Epithelial cell of esophagus (primary cell): ENCODE measurements at places on chromosomes 4 and X.

DNA sequence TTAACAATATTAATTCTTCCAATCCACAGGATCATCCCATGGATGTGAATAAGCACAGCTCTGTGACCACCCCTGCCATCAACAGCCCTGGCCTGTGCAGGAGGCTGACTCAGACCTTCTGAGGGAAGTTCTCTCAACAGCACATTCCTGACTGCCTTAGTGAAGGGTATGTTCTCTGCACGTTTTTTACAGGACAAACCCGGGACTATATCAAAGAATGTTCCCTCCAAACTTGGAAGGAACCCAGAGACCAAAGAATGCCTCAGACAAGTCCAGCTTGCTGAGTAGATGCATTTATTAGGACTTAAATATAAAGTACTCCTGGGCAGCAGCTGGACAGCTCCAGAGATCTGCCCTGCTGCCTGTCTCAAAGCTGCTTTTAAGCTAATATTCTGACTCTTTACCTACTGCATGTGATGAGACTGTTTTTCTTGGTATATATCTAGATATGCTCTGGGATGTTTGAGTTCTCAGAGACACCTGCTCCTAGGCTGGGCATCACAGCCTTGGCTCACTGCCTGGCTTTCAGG lies 1127.8 kb upstream of the PRKX start:
- DNase-seq: peak; percentile 16

DNA sequence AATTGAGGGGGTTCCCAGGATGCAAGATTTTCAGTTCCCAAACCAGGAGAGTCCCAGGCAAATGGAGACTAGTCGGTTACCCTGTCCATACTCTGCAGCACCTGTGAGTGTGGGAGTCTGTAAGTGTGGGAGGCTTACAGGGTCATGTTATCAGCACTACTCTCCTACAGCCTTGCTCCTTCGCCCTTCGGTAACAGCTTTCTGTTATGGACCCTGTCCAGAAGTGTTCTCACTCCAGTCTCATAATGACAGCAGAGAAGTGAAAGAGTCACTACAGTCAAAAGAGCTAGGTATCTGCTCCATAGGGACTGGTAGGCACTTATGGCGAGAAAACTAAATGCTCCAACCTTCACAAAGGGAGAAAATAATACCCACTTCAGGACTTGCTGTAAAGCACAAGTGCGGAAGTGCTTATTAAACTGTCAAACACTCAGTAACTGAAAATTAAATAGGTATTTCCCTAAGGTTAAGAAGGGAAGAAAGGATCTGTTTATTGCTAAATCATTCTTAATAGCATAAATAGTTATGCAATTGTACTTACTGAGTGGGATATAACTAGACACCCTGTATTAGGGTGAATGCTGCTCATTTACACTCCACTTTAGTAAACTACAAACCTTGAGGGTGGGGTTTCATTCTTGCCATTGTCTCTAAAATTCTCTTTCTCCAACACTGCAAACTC lies 2.7 kb upstream of the ADH7 start:
- no peak for DNase-seq

GRCh38 chrX:77446908-77447652 lies at the start of gene FGF16:
FGF16 (plus strand) TSS chrX:77447389; CDS start chrX:77447675, 286 bp downstream.
- no peak for DNase-seq

DNA sequence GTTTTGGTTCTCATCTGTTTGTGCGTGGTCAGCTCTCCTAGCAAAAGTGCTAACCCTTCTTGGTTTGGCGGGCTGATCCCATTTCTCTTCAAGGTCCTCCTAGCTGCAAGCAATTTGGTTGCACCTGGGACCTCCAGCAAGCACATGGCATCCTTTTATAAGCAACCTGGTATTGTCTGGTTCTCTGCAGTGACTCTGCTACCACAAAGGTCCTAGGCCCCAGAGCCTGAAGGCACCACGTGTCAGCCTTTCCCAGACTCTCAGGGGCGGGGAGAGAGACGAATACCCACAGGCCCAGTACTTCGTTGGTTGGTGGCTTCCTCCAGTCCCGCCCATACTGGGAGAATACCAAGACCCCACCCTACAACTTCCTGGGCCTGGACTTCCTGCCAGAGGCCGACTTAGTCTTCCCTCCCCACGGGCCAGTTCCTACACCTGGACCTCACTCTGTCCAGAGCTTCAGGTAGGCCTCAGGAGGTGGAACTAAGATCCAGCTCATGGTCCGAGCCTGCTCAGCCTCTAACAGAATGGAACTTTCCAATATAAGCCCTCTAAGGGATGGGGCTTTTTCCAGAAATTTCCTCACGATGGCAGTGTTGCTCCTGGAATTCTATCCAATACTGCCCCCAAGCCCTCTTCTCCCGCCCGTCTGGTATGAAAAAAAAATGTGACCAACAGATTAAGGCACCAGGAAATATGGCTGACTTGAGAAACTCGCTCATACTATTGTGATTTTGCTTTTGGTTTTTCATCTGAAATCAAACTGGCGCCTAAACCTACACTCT lies 192.5 kb upstream of the STK26 start:
- DNase-seq: peak; percentile 79

DNA sequence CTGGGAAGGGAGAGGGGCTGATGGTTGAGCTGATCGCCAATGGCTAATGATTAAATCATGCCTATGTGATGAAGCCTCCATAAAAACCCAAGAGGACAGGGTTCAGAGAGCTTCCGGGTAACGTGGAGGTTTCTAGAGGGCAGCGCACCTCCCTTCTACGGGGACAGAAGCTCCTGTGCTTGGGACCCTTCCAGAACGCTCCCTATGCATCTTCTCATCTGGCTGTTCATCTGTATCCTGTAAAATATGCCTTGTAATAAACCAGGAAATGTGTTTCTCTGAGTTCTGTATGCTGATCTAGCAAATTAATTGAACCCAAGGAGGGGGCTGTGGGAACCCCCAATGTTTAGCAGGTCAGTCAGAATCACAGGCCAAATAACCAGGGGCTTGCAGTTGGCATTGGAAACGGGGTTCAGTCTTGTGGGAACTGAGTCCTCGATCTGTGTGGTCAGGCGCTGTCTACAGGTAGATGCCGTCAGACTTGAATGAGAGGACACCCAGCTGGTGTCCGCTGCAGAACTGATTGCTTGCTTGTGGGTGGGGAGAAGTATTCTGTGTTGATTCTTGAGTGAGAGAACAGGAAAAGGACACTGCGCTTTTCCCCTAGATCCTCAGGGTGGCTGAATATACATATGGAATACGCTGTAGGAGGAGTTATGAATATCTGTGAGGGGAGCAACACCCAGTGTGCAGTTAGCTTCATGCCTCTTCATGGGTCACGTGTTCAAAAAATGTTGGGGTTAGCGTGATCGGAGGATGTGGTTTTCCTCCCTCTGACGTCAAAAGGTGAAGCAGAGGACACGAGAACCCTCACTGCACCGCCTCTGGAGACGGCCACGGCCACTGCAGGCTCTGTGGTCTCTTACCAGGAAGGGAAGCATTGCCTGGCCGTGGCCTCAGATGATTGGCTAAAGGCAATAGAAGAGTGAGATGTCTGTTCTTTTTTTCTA lies 29.2 kb downstream of the HTT-AS start:
- no peak for DNase-seq

- no peak for DNase-seq
Measured at GRCh38 chr4:165381821-165382373, 3.1 kb downstream of the CPE start.

- no peak for DNase-seq
Measured at GRCh38 chrX:153611298-153612095, 12.6 kb upstream of the CCNQ start.

GRCh38 chr4:111020961-111021360 lies 398.1 kb upstream of the PITX2 start:
- DNase-seq: no peak

DNA sequence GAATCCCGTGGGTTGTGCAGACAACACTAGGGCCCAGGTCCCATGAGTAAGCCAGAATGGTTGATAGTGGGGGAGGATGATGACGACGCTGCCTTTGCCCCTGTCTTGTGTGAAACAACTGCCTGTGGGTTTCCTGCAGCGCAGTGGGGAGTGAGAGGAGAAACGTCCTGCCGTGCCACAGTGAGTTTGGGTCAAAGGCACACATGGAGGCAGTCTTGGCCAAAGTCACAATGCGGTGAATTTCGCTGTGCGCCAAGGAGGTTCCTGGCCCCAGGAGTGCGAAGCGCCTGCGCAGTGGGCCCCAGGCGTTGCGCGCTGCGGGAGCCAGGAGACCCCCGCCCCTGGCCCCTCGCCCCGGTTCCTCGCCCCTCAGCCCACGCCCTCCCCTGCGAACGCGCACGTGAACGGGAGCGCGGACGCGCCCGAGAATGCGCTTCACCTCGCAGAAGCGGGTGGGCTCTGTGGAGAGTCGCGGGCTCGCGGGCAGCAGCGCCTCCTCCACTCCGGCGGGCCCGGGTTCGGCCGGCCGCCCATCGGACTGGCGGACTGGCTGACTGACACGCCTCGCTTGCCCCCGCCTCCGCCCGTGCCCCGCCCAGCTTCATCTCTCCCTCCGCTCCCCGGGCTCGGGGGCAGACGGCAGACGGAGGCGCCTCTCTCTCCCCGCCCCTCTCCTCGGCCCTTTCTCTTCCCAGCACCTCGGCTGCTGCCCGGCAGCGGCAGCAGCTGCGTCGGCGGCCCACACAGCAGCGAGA lies at the start of gene NUDT10:
NUDT10 (plus strand) TSS at position 635 of the 755 bp plus-strand sequence. CDS start 144 bp downstream, outside the sequence.
- DNase-seq: peak; percentile 28

DNA sequence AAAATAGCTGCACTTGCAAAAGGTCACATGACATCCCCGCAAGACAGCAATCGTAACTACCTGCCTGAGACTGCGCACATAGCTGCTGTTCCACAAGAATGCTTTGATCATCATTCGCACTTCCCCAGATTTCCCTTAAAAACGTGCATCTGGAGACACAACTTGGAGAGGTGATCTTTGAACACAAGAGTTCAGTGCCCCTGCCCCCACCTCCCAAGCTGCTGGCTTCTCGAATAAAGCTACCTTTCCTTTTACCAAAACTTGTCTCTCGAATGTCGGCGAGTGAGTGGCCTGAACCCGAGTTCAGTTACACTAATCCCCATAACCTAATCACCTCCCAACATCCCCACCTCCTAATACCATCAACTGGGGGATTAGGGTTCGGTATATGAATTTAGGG lies 14.4 kb upstream of the MRFAP1 start:
- no peak for DNase-seq

GRCh38 chr4:175374459-175374858 lies 437.6 kb downstream of the GPM6A start:
- DNase-seq: no peak

GRCh38 chr4:127188847-127189246 lies 443.9 kb upstream of the INTU start:
- DNase-seq: peak; percentile 26

GRCh38 chr4:34732176-34732950 lies 1512.0 kb downstream of the ARAP2 start:
- no peak for DNase-seq

DNA sequence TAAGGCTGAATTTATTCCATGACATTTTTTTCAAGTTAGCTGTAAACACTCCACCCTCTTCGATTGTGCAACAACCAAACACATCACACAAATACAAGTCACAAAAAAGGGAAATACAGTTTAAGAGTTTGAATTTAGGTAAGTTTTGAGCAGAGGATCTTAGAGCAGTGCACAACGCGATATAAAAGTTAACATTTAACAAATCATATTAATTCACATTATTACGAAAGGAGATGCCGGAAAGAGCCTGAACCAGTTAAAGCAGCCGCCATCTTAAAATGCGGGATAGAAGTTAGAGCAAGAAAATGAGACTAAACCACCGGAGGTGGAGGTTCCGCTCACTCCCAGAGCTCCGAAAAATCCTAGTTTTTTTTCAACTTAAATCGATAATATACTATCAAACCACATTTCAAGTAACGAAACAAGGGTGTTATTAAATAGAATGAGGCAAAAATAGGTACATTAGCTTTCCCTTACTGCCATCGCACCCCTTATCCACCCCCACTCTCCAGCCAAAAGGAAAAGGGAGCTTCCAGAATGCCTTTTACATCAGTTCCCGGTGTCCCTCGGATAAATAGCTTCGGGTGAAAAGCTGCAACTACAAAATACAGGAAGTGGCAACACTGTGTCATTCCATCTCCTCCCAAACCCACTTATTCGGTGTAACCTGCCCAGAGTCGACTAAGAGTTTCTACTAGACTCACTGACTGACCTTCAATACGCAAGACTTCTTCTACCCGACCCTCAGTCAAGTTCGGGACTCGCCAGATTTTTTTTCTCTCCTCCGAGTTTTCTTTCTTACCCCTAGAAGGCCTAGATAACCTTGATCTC lies 1.9 kb downstream of the UBE2D3 start:
- DNase-seq: peak; percentile 74

DNA sequence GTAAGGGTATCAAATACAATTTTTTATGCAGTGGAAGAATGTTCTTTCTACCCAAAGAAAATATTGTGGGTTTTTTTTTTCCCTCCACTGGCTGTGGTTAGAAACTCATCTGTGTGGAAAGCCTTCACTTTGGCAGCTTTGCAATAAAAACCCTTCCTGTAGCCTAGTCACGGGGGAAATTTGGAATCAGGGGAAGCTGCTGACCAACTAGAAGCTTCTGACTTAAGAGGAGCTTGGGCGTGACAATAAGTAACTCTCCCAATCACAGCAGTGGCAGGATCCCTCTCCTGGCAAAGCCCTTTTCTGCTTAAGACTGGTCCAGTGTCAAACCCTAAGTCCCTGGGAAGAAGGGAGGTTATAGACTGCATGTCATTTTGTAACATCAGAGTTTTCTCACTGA lies 87.9 kb downstream of the LRRC66 start:
- no peak for DNase-seq

- no peak for DNase-seq
Measured at GRCh38 chrX:101383679-101384205, 2.2 kb downstream of the BTK start.

- peak; percentile 40 for DNase-seq
Measured at GRCh38 chr4:20486433-20486832, 213.8 kb upstream of the PACRGL start.
